GM12878 (cell line): ENCODE measurements at places on chromosomes 1 and 21. TPM values are rescaled to one million over a fixed set of nuclear protein-coding genes. Genes with fewer than 3 reads are reported as not detected.
A peak's percentile ranks its signal among the peaks of the same experiment; 100 is the strongest.

- no peak for DNase-seq
Observed at GRCh38 chr21:46084709-46085108, 13.2 kb upstream of the COL6A2 start.

DNA sequence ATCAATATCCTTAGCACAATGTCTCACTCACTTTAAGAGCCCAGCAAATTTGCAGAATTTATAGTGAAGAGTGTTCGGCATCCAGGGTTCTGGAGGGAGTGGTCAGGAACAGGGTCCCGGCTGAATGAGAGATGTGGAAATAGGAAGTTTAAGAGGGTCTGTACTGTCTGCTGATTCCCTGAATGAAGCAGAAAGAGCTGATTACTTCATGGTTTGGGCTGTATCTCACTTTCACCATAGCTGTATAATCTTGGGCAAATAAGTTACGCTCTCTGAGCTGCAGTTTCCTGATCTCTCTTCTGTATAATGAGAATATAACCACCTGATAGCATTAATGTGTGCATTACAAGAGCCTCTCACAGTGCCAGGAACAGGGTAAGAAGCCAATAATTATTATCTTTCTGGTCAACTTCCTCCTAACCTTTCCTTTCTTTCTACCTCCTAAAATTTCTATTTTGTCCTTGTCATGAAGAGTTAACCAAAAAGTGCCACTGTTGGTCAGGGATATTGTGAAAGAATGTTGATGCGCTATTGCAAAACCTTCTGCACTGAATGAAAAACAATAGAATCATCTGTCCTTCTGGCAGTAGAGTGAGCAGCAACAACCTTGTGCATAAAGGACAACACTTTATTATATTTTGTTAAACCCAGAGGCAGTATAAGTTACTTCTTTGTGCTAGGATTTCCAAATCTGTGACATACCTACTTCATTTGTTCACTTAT lies 14.7 kb upstream of the PTGFR start:
- no peak for DNase-seq

DNA sequence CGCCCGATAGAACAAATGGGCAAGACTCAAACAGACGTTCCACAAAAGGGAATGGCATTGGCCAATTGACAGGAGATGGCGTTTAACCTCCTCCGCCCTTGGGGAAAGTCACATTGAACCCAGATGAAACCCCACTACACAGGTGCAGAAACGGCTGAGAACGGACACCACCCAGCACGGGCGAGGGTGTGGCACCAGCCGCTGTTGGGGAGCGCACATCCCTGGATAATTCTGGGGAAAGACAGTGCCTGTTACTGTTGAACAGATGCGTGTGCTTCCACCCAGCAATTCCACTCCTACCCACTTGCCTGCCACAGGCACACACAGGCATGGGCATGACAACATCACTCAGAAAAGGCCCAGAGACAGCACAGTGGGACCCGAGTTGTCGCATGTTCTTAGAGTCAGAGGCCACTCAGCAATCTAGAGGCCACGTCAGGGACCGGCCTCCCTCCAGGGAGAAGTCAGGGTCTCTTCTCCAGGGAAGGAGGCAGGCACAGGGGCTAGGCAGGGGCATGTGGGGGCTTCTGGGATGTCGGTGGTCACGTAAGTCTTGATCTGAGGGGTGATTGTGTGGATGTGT lies 15.2 kb downstream of the PRXL2B start:
- no peak for DNase-seq

Gene NEK2
- polyA plus RNA-seq: 46.8 and 48.9 TPM in 2 replicates

DNA sequence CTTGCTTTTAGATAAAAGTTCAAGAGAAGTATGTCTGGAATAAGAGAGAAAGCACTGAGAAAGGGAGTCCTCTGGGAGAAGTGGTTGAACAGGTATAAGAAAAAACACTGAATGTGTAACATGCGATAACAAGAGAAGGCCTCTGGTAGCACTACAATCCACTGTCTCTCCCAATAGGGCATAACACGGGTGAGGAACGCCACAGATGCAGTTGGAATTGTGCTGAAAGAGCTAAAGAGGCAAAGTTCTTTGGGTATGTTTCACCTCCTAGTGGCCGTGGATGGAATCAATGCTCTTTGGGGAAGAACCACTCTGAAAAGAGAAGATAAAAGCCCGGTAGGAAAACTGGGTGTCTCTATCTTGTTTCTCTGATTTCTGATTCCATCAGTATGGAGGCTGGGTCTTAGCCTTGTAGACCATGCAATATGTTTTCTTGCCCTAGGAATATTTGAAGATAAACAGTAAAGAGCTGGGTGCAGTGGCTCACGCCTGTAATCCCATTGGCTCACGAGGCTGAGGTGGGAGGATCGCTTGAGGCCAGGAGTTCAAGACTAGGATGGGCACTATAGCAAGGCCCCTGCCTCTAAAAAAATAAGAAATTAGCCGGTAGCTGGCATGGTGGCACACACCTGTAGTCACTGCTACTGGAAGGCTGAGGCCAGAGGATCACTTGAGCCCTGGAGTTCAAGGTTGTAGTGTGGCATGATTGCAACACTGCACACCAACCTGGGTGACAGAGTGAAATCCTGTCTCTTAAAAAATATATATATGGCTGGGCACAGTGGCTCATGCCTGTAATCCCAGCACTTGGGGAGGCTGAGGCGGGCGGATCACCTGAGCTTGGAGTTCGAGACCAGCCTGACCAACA lies 40.4 kb downstream of the DAP3 start:
- DNase-seq: no peak

Gene MAD2L2
- polyA plus RNA-seq: 79.3 and 86.5 TPM in 2 replicates

DNA sequence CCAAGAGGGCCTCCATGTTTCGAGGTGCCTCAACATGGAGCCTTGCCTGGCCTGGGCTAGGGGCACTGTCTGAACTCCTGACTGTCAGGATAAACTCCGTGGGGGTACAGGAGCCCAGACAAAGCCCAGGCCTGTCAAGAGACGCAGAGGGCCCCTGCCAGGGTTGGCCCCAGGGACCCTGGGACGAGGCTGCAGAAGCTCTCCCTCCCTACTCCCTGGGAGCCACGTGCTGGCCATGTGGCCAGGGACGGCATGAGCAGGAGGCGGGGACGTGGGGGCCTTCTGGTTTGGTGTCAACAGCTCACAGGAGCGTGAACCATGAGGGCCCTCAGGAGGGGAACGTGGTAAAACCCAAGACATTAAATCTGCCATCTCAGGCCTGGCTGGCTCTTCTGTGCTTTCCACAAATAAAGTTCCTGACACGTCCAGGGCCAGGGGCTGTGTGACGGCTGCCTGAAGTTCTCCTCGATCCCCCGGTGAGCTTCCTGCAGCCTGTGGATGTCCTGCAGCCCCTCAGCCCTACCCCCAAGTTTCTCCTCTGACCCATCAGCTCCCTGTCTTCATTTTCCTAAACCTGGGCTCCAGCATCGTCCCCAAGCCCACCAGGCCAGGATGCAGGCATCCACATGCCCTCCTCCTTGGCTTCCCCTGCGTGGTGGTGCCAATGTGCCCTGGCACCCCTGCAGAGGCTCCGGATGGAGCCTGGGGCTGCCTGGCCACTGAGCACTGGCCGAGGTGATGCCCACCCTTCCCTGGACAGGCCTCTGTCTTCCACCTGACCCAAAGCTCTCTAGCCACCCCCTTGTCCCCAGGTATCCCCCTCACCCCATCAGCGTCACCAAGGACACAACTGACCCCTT lies 12.8 kb upstream of the LRRC3 start:
- DNase-seq: no peak

Gene FOXJ3
- 16.4 and 27.0 TPM in 2 replicates for polyA plus RNA-seq

Gene FMO5
- 0.27 and 0.58 TPM in 2 replicates for polyA plus RNA-seq

DNA sequence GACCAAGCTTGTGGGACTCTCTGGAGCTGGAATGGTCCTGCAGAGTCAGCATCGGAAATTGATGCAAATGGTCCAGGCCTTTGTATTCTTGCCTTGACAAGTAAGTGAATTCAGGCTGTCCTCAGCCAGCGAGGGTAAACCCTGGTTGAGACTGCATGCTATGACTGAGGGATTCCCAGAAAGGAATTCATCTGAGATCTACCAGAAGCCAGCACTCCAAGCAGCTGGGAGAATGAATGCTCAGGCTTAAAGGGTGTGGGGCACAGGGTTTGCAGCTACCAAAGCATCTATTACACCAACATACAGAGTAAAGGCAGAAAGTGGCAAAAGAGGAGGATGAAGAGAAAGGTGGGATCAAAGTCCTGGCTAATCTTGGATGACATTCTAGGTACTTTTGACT lies 257.0 kb upstream of the LYPLAL1 start:
- DNase-seq: no peak

- DNase-seq: peak; percentile 44
Observed at GRCh38 chr1:228860911-228861831, 125.9 kb downstream of the RHOU start.

DNA sequence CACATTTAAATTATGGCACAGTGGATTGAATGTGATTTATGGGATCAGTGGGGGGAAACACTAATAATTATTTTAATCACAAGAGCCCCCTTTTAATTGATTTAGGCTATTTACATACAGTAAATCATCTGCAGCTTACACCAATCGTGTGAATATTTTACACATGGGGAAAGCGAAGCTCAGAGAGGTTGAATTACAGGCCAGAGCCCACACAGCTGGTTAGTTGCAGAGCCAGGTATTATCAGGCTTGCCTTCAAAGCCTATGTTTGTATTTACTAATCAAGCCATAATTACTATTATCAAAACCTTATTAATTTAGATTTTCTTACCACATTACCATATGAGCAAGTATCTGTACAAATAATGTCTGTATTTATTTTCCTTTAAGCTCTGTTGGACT lies 749 bp downstream of the SDCCAG8 start:
- no peak for DNase-seq

- no peak for DNase-seq
Observed at GRCh38 chr1:214666674-214667073, 63.7 kb downstream of the CENPF start.

DNA sequence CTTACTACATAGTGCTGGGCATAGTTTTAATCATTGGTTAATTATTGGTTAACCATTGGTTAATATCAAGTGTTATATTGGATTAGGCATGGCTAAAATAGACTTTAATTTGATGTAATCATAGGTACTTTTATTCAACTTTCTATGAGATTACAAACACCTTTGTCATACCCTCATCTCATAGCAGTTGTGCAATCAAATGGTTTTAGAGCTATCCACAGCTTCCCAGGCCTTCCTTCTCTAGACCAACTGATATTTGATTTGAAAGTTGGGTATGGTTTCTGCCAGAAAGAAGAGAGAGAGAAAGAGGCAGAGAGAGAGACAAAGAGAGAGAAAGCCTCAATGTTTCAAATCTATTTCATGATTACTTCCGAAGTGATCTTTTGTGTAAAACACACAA lies 9.6 kb upstream of the RGS1 start:
- DNase-seq: no peak

DNA sequence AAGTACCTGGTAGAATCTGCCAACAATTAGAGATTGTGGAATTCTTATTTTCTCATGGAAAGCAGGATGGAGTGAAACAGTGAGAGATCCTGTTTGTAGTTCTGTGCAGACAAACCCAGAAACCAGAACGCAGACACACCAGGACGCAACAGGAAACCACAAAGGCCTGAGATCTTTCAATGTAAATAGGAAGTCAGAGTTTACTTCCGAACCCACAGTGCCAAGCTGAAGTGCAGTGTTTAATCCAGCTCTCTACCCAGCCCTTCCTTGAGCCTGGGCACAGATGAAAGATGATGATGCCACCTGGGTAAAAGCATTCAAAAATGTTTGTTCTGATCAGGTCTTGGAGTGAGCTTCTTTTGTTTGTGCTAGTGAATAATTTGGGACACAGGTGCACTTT lies 244.2 kb upstream of the HOOK1 start:
- DNase-seq: no peak

DNA sequence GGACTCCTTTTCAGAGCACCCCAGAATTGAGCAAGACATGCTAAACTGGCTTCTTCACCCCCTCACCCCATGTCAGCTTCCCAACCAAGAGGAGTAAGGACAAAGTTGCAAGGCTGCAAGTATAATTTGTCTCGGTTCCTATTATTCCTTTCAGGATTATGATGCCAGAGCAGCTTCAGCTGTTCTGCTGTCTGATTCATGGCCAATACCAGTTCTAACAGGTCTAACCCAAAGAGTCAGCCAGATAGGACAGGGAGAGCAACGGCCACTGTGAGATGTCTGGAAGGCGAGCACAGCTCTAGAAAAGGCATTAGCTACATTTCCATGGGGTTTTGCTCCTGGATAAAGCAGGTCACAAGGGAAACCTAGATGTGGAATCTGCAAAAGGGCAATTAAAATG lies 53.3 kb upstream of the HOOK1 start:
- DNase-seq: no peak

Gene PLA2G2C
- not detected in 2 replicates for polyA plus RNA-seq

GRCh38 chr1:25817840-25818501 lies 1.8 kb upstream of the MTFR1L start:
- DNase-seq: no peak

Gene OLIG2
- polyA plus RNA-seq: not detected in 2 replicates

Gene NTNG1
- 0.18 and 0.31 TPM in 2 replicates for polyA plus RNA-seq

DNA sequence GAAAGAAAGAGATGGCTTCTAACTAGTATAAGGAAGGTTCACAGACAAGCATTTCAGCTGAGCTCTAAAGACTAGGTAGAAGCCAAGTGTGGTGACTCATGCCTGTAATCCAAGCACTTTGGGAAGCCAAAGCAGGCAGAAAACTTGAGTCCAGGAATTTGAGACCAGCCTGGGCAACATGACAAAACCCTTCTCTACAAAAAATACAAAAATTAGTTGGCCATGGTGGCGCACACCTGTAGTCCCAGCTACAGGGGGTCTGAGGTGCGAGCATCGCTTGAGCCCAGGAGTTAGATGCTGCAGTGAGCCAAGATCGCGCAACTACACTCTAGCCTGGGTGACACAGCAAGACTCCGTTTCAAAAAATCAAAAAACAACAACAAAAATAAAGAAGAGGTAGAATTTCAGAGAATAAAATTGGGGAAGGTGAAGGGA lies 27.8 kb downstream of the FBXO42 start:
- no peak for DNase-seq

DNA sequence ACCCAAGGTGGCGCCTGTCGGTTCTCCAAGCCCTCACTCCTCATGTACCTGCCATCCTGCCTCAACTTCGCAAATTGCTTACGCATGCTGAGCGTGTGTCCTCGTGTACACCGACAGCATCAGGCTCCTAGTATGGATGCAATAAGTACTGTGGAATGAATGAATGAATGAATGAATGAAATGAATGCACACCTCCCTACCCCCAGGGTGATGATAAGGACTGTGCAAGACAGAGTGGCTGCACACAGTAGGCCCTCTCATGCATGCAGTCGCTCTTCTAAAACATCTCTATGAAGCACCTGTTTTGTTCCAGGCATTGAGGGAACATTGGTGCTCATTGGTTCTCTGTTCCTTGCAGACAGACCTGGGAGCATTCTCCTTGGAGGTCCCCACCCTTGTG lies 49.8 kb upstream of the H6PD start:
- no peak for DNase-seq

DNA sequence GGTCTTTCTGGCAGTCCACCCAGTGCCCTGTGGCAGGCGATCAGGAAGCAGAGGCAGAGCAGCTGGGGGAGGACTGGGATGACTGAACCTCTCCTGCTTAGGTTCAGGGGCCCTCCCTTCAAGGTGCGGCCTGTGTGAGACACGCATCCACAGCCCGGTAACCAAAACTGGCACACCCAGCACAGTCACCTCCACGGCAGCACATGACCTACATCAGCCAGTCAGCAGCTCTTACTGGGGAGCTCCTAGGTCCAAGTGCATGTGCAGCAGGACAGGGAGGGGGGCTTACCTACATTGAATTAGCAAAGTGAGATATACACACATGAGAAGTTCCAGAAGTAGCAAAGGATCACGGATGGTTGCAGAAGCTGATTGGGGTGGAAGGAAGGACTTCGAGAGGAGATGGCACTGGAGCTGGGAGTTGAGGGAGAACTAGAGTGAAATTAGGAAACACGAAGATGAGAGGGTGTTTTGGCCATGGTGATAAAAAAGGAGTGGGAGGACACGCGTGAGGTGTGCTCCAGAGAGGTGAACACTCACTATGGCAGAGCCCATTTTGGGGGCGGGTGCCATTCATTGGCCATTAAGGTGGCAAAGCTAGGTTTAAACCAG lies 51.4 kb upstream of the IRF2BP2 start:
- DNase-seq: no peak
